NCI-H1694 (cell line): ENCODE measurements at places on chromosomes 1 and 21.

DNA sequence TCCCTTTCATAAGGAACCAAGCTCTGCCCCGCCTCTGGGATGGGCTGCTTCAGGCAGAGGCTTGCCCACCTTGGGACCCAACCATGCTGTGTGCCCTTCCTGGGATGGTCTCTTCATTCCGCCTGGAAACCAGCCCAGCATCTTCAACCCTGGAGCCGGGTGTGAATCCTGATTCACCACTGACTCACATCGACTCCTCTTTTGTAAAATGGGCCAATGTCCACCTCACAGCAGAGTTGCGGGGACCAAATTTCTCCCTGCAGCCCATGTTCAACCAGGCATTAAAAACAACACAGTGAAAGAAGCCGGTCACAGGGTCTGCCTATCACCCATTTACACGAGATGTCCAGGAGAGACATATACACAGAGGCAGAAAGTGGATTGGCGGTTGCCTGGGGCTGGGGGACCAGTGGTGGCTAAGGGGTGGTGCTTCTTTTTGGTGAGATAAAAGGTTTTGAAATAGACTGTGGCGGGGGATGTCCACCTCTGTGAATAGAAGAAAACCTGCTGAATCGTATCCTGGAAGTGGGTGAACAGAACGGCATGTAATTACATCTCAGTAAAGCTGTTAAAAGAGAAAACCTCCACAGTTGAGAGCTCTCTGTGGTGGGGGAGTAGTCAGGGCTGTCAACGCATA is 6.9 kb upstream of the GPR153 start:
- DNase-seq, result no peak

- DNase-seq, result no peak
Measured at GRCh38 chr1:232891071-232891470, 59.3 kb upstream of the NTPCR start.

DNA sequence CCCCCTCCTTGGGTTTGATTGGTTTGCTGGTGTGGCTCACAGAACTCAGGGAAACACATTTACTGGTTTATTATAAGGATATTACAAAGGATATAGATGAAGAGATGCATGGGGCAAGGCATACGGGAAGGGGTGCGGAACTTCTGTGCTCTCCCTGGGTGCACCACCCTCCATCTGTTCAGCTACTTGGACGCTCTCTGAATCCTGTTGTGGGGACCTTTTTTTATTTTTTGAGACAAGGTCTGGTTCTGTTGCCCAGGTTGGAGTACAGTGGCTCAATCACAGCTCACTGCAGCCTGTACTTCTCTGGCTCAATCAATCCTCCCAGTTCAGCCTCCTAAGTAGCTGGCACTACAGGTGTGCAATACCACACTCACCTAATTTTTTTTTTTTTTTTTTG is 7.4 kb downstream of the LURAP1 start:
- DNase-seq, result no peak

- no peak for DNase-seq
Measured at GRCh38 chr1:53334312-53334711, 6.4 kb upstream of the LRP8 start.

DNA sequence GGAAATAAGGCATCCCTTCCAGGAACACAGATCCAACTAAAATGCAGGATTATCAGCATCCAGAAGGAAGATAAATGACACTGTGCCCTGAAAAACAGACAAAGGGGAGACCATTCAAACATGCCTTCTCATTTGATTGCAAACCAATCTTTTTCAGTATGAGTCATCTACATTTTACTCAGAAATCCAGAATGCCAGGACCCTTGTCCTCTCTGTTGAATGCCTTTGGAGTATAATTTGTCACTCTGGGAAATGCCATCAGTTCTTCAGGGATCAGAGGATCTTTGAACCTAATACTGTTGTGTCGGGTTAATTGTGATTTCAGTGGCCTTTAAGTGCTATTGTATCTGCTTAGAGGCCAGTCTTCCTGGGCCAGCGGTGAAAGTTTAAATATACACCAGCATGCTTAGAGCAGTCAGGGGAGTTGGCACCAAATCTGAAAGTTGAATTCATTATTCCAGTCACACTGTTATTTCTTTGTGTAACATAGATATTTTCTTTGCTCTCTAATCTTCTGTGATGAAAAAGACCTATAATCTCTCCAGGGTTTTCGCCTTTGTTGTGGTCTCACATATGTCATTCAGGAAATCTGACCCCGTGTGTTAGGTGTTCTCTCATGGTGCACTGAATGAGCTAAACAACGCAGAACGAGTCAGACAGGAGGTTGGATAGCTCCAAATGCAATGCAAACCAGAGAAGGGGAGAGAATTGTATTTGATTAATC is 364.8 kb upstream of the SGIP1 start:
- no peak for DNase-seq

- DNase-seq, result no peak
Measured at GRCh38 chr1:206133751-206134415, 16.7 kb upstream of the AVPR1B start.

DNA sequence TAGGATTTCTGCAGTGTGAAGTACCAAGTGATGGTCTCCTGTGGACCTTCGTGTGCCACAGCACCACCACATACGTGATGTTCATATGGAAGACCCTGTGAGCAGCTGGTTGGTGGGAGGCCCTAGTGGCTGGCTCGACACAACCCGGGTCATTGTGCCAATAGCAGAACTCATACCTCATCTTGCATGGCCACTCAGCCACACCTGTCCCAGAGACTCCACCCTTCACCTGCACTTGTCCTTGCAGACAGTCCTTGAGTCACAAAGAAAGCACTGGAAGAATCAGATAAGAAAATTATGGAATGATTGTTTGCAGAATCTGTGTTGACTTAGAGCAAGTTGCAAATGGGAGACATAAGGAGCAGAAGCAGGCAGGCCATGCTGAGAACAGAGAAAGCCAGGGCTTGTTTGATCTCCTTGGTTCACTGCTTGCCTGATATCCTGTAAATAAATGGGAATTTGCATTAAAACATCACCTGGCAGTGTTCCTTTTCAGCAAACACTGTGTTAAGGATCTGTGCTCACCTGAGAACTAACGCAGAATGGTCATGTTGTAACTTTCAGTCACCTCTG is 307.7 kb downstream of the SIPA1L2 start:
- DNase-seq, result no peak

- no peak for DNase-seq
Measured at GRCh38 chr1:152049291-152050083, 12.7 kb upstream of the S100A11 start.

- DNase-seq, result no peak
Measured at GRCh38 chr1:28775121-28775942, 36.6 kb upstream of the OPRD1 start.

GRCh38 chr1:186042230-186042629 is 308.0 kb downstream of the HMCN1 start:
- DNase-seq, result no peak

DNA sequence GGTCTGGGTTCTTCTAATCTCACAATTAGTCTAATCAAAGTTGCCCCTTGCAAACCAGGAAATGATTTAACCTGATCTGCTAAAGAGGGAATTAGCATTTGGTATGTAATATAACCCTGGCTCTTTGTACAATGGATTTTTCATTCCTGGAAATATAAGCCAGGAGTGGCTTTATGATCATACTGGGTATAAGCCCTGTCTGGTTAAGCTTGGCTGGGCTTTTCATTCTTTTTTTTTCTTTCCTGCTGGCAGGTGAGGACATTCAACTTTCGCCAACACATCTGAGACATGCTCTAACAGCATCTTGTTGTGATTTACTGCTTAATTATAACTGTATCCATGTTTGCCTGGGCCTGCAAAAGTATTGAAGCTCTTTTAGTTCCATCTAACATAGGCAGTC is 20.4 kb upstream of the SDE2 start:
- no peak for DNase-seq

DNA sequence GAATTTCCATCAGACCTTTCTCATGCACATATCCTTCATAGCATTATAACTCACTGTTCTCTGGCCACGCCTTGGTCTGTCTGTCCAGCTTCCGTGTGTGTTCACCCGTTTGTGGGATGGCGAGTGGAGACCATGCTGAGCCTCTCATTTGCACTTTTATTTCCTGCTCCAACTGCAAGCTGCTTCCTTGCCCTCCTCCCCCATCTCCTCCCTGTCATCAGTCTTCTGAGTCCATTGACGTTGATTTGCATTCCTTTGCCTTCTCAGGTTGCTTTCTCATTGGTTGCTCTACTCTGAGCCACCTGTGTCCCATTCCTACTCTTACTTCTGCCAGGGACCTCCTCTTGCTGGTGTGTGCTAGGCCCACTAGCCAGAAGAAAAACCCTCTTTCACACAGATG is 146.4 kb downstream of the NOS1AP start:
- DNase-seq, result no peak

DNA sequence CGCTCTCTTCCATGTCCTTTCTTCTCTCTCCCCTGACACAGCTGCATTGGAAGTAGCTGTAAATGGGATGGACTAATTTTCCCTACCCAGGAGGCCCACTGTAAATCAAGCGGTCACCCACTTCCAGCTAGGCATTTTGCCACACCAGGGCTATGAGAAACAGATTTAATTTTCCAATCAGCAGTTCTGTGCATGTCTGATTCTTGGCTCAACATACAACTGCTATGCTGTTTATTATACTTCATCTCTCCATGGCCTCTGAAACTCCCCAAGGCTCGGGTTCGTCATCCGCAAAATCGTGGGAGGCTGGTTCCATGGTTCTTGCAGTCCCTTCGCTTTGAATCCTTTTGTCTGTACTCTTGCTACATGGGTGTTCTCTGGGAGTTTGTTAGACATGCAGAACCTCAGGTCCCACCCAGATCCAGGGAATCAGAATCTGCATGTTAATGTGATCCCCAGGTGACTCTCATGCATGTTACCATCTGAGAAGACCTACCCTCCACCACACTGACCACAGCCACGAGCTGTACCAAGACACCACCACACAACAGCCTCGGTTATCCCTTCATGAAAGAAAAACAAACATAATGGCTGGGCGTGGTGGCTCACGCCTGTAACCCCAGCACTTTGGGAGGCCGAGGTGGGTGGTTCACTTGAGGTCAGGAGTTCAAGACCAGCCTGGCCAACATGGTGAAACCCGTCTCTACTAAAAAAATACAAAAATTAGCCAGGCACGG is 190.5 kb downstream of the GABPA start:
- no peak for DNase-seq

DNA sequence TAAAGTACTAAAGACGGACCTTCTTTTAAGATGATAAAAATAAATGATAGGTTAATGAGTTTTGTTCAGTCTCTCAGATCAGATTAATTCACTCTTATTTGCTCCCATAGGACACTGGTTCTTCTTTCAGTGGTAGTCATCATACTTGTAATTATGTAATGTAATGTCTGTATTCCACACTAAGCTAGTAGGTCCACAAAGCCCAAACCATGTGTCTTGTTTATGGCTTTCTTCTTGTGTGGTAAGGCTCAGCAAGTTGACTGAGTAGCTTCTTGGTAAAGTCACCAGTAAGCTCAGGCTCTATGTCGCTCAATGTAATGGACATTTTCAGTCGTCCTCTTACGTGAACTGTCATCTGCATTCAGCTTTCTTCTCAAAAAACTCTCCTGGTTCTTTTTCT is 2.5 kb downstream of the LYPLAL1 start:
- DNase-seq, result no peak
